CD4-positive, alpha-beta memory T cell (primary cell): ENCODE measurements at places on chromosomes 5 and 9.
A peak's percentile ranks its signal among the peaks of the same experiment; 100 is the strongest.

- DNase-seq, result no peak
Measured at GRCh38 chr5:112823181-112823580, 37.9 kb upstream of the SRP19 start.

- DNase-seq, result no peak
Measured at GRCh38 chr5:176388003-176388443, 375 bp downstream of the NOP16 start.

- DNase-seq, result peak; percentile 13
Measured at GRCh38 chr5:135332519-135333150, 66.4 kb downstream of the MACROH2A1 start.

- no peak for DNase-seq
Measured at GRCh38 chr5:154986151-154986550, 27.4 kb upstream of the KIF4B start.

DNA sequence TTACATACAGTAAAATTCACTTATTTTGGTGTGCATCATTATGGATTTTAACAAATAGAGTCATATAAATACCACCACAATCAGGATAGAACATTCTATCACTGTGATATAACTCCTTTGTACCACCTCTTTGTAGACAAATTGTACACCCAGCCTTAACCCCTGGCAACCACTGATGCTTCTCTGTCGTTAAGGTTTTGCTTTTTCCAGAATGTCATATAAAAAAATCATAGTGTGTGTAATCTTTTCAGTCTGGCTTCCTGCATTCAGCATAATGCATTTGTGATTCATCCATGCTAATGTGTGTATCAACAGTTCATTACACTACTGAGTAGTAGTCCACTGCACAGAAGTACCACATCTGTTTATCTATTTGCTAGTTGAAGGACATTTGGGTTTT, 81.2 kb downstream of the ARSB start:
- DNase-seq, result no peak

DNA sequence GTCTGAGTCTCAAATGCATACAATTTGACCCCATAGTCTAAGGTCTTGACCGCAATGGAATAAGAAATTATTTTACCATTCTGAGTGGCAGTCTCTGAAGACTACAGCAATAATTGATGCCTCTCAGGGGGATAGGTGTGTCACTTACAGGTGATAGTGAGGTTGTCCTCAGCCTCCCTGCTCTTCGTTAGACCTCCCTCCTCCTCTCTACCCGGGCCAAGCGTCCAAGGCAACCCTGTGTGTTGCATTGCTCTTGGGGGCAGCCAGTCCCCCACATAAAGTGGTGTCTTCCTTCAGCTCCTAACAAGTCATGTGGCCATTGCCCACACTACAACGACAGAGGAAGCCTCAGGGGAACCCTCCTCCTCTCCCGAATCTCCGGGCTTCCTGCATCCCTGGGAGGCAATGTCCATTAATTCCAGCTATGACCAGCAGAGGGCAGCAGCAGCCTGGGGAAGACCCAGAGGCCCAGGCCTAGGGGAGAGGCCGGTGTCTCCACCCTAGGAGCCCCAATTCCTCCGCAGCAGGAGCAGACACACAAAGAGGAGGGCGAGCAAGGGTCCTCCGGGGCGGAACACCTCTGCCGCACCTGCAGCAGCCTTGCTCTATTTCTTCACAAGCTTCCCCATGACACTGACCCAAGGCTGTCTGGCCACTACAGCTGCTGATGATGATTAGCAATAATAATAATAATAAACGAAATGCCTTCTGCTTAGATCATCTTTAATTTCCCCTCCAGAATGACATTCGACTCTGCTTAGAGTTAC, 134.8 kb downstream of the KCNIP1 start:
- DNase-seq, result peak; percentile 43

DNA sequence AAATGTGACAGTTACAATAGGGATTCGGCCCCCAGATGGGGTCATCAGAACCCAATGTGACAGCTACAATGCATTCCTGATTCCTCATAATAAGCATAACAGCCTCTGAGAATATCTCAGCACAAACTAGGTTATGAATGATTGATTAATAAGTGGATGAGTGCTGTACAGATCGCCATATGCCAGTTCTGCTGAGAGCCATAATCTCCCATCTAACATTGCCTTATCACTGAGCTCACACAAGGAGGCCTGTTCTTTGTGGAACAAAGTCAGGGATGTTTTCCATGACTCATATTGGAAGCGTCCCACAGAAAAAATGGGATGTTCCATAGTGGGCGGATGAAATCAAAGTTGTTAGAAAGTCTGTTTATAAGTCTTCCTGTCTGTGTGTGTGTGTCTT, 89.6 kb downstream of the KIF4B start:
- DNase-seq, result no peak

- DNase-seq, result peak; percentile 42
Measured at GRCh38 chr5:159262472-159262858, 625 bp upstream of the UBLCP1 start.

DNA sequence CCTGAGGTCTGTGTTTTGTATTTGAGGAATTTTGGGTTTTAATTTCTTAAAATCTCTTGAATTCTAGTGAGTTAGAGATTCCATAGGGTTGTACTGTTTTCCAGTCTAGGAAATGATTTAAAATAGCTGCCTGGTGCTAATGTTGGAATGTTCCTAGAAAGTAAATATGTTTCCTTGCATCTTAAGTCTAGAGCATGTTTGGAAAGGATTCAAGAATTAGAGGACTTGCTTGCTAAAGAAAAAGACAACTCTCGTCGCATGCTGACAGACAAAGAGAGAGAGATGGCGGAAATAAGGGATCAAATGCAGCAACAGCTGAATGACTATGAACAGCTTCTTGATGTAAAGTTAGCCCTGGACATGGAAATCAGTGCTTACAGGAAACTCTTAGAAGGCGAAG, 41.8 kb downstream of the LMNB1 start:
- DNase-seq, result no peak

DNA sequence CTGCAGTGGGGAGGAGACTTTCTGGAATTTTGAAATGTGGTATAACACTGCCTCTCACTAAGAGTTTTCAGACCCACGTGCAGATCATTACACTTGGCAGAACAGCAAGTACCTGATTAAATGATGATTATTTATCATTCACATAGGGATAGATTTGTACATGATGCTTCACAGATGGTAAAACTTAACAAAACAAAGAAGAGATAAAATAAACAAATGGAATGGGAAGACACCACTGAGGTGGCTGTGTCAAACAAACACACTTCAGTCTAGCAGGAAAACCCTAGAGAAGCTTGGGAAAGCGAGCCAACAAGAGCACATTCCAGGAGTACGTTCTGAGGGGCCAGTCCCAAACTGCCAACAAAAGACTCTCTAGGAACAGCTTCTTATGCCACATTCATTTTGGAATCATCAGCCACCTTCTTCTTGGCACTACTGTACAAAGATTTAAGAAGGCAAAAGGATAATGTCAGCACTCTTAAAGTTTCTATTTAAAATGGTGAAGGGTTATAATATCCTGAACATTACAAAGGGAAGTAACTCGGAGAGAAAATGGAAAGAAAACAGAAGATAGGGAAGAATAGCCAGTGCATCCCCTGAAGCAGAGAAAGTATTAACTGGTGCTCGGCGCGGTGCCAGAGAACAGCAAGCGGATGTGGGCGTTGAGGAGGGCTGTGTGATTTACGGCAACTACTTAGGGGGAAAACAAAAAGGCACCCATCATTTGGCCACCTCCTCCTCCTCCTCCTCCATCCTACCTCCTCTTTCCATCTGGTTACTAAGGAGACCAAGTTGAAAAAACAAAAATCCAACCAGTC, 1.6 kb downstream of the MED27 start:
- peak; percentile 43 for DNase-seq

GRCh38 chr5:21145376-21145775, 1157.4 kb upstream of the CDH18 start:
- DNase-seq, result no peak

DNA sequence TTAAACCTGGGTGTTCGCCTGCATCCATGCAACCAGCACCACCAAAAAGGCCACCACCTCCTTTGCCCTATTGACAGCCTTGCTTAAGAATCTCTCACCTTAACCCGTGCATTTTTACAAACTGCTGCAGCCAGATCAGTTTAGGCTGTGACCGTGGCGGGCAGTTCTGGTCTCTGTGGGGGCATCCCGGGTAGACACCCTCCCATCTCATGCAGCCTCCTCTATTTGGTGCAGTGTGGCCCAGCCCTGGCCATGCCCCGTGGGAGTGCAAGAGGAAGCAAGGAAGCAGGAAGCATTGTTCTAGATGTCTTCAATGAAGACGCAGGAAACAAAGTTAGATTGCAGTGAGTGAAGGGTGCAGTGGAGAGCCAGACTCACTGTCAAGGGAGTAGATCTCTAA, 108.8 kb upstream of the MVB12B start:
- no peak for DNase-seq

- no peak for DNase-seq
Measured at GRCh38 chr5:89950234-89950633, 459.3 kb downstream of the CETN3 start.

DNA sequence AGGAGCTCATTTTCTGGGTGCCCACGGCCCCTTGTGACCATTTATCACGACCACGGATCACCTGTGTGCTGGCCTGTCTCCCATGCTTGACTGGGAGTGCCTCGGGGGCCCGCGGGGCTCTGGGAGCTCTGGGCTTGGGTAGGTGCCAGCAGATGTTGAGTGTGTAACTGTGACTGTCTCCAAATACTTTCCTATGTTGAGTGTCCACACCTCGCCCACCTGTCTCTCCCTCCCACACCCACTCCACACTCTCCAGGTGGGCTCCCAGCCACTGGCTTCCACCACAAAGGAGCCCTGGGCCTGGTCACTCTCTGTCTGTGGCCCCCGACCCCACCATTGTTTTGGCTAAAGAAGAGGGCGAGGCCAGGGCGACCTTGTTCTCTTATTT, 196.4 kb downstream of the CDK5RAP2 start:
- no peak for DNase-seq

DNA sequence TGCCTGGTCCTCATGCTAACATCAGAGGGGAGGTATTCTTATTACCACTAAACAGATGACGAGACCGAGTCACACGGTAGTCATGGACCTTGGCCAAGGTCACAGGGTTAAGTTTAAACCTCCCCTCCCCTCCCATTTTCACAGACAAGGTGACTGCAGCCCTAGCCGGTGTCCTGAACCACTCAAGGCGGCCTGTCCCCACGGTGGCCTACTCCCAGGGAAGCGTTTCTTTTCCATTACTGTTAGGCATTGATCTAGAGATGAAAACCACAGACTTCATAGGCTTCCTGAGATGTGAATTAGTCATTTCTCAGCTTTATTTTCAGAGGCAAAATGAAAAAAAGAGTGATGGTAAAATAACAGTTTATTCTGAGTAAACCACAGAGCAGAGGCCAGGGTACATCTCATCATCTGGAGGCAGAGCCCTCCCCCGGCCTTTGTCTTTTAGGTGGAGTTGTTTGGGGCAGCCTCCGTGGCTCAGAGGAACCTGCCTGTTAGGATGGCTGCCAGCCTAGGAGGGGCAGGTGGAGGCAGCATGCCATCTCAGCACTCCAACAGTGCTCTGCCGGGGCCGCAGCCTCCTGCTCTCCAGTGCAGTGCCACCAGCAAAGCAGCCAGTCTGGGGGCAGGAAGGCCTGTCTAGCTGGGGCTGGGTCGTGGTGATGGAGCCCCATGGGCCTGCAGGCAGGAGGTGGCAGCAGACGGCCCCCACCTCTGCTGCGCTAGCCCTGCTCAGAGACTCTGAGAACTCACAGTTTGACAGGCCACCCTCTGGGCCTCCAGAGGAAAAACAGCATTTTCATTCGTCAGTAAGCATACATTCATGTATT, 71.2 kb downstream of the RAPGEF1 start:
- DNase-seq, result peak; percentile 77

DNA sequence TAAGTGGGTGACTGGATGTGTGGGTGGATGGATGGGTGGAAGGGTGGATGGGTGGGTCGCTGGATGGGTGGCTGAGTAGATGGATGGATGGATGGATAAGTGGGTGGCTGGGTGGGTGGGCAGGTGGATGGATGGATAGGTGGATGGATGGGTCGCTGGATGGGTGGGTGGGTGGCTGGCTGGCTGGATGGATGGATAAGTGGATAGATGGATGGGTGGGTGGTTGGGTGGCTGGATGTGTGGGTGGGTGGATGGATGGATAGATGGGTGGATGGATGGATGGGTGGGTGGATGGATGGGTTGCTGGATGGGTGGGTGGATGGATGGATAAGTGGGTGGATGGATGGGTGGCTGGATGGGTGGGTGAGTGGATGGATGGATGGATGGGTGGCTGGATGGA, 27.3 kb upstream of the CEP72 start:
- DNase-seq, result no peak

DNA sequence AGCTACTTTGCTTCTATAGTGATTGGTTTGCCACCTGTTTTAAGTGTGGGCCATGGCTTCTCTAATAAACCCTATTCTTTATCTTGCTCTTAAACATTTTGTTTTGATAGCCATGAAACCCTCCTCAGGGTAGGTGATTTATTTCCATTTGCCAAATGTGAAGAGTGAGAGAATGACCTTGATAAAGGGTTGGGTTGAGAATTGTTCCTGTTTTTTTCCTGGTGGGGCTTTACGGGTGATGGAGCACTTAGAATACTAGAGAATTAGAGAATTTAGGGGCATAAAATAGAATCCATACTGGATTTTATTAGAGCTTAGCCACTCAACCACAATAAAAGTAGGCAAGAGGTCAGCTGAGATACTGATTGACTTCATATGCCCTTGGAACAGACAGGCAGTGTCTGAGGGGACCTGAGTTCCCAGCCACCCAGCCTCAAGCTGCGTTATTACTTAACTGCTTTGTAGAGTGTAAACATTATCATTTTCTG, 68.9 kb downstream of the COMMD10 start:
- no peak for DNase-seq

- DNase-seq, result peak; percentile 60
Measured at GRCh38 chr5:119368238-119368630, 12.4 kb downstream of the TNFAIP8 start.

DNA sequence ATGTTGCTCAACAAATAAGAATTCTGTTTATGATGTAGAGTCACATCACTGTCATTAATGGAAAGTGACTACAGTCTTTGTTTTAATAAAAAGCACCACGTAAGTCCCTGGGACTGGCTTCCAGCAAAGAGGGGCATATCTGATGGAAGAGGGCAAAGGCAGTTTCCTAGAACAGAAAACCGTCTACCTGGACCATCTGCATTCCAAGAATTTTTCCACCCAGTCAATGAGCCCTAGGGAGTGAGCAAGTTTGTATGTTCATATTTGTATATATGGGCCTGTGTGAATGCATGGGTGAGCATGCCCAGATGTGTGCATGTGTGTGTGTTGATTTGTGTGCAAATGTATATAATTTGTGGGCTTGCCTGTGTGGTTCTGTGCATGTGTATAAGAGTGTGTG, 156.8 kb upstream of the SEMA6A start:
- DNase-seq, result no peak

- DNase-seq, result no peak
Measured at GRCh38 chr9:123472862-123473614, 117.0 kb downstream of the CRB2 start.

DNA sequence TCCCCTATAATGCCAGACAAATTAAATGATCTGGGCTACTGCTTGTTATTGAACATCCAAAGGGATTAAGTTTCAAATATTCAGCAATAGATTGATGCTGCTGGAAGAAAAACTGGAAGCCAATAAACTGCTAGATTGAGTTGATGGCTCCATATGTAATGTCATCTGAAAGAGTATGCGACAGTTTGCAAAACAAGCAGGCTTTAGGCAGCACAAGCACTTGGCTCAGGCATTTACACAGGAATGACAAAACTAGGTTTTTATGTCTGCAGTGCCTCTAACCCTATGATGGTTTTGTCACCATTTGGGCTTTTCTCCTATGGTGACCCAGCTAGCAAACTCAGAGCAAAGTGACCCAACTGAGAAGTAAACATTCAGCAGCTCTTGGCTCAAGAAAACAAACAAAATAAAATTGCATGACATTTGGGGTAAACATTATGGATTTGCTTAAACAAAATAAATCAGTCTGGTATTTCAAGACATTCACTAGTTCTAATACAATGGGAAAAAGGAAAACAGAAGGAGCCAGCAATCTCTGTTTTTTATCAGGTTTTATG, 978.5 kb downstream of the DTWD2 start:
- DNase-seq, result no peak
